Activated naive CD4-positive, alpha-beta T cell (primary cell): ENCODE measurements at places on chromosomes 2 and 18.
A peak's percentile ranks its signal among the peaks of the same experiment; 100 is the strongest.

- DNase-seq: peak; percentile 15
These were observed 14.3 kb downstream of the COPS7B start for GRCh38 chr2:231800493-231801091.

DNA sequence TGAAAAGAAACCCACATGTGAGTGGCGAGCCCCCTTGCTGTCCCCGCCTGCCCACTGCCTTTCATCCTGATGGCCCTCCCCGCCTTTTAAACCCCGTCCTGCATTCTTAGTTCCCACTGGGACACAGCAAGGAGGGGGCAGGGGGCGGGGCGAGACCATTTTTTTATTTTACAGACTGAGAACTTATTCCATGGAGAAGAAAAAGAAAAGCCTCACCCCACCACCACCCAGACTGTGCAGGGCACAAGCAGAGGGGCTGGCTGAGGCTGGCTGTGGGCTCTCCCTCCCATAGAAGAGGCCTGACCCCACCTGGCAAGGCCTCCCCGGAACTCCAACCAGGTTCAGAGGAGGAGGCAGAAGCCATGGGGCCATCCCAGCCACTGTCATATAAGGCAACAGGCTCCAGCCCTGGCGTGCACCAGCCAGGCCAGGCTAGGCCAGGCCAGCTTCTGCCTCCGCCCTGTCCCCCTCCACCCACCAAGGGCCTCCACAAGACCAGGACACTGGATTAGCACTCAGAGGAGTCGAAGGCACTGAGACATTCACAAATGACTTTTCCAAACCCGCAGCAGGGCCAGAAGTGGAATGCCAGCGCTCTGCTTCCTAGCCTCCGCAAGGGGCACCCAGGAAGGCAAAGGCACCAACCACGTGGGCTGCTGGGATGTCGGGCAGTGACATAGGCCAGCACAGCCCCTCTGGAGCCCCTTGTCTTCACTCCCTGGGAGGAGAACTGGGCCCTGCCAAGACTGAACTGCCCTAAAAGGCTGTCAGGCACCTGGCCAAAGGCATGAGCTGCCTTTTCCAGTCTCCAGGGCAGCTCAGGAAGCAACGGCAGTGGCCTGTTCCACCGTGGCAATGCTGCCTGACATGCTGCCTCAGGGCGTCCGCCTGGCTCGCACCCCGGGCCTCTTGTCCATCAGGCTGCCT is 37.5 kb upstream of the SEMA4C start:
- DNase-seq: no peak

GRCh38 chr18:36850527-36851201 is 21.7 kb downstream of the KIAA1328 start:
- DNase-seq: no peak

DNA sequence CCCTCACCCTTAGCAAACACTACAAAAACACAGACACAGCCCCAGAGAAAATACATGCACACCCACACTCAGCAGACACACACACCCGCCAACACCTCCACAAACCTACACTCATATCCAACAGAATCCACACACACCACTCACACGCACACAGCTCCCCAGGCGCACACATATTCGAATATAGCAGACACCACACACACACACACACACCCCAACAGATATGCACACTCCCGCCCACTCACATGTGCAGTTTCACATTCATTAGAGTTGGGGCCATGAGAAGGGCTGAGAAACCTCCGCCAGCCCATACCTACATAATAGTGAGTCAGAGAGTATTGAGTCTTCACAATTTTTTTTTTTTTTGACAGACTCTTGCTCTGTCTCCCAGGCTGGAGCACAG is 29.4 kb upstream of the NOTO start:
- no peak for DNase-seq

GRCh38 chr2:237722616-237723015 is 76.0 kb upstream of the RBM44 start:
- no peak for DNase-seq

- no peak for DNase-seq
These were observed 43.4 kb downstream of the BCL2L11 start for GRCh38 chr2:111164078-111164477.

- DNase-seq: no peak
These were observed 3.8 kb upstream of the LPIN2 start for GRCh38 chr18:3016585-3017297.

- DNase-seq: no peak
These were observed 209.1 kb downstream of the CTNNA2 start for GRCh38 chr2:79721966-79722365.

DNA sequence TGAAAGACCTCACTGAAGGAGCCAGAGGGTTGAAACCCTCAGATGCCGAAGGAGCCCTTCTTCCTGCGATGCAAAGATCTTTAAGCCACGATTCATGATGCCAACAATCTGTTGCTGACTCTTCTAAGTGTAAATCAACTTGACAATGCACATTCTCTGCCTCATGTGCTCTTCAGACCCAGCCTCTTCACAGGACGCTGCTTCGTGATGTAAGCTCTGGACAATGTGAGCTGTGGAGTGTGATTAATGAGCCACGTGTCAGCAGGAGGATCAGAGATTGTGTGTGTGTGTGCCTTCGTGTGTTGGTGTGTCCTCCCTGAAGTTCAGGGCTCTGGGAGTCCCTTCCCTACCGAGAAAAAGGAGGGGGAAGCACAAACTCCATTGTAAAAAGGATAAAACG is 26.5 kb upstream of the TWIST2 start:
- no peak for DNase-seq

DNA sequence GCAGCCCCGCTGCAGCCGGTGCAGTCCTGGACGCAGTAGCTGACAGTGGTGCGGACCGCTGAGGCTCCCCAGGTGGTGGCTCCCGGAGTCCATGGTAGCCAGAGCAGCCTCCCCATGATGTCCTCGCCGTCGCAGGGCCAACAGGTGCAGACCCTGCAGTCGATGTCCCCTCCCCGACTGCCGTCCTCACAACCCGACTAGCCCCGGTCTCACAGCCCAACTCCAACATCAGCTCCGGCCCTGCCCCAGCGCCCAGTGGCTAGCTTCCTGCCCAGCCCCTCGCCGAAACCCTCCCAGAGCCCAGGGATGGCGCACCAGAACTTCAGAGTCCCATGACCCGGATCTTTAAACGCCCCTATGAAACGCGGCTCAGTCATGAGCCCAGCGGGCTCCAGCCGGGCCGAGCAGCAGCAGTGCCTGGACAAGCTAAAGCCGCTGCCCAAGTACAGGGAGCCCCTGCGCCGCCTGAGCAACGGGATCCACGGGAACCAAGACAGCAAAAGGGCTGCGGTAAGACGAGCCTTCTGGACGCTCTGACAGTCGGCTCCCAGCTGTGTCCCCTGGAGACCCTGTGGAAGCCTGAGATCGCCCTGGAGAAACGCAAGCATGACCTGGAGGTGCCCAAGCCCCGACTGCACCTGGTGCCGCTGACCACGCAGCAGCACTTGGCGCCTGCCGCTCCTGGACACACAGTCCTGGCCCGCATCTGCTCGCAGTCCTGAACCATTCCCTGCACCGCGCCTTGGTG is 53.8 kb upstream of the TUBA3E start:
- DNase-seq: no peak

DNA sequence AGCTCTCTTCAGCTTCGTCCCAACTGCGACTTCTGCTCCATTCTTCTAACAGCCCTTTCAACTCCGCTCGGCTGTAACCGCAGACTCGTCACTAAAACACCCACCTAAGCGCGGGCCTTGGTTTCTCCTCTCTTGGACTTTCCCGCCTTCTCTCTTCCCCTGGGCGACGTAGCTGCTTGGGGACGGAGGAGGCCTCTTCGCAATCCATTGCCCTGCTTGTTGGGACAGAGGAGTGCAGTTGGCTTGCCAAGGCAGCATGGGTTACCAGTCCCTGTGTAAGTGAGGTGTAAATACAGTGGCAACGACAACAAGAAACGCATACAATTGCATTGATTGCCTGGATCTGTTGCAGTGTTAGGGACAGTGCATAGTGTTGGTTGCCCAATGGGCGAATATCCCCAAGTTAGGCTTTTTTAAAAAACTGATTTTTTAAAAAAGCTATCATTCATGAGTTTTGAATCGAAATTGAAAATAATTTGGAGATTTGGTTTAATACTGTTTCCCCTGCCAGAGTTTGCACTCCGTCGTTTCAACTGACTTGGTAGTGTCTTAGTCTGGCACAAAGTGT is 484 bp upstream of the DARS1 start:
- DNase-seq: peak; percentile 54

DNA sequence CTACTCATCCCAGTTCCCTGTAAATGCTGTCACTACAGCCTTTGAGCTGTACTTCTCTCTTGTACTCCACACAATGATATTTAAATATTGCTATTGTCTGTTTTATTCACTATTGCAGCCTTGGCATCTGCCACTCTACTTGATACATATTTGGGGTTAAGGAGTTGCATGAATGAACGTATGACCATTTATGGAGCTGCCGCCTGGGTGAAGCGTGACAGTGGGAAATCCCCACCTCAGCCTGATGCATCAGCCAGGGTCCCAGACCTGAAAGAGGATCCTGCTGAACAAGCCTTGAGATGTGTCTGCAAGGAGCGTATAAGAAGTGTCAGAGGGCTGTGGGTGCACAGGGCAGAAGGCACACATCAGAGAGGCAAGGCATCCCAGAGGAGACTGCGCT is 39.1 kb downstream of the MRPL35 start:
- DNase-seq: no peak

DNA sequence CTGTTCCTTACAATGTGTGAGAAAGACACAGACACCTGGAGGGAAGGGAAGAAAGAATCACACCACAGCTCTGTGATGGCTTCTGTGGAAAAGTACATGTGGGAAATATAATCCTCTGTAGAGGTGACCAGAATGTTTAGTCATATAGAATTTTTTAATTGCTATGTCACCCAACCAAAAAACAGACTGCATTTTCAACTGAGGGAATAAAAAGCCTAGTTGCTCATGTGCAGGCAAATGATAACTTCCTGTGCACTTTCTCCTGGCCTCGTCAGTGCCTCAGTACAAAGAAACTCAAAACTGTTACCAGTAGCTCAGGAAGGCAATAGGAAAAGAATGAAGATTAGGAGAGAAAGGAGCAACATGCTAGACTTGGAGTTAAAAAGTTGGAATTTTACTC is 326.8 kb downstream of the OSR1 start:
- no peak for DNase-seq

DNA sequence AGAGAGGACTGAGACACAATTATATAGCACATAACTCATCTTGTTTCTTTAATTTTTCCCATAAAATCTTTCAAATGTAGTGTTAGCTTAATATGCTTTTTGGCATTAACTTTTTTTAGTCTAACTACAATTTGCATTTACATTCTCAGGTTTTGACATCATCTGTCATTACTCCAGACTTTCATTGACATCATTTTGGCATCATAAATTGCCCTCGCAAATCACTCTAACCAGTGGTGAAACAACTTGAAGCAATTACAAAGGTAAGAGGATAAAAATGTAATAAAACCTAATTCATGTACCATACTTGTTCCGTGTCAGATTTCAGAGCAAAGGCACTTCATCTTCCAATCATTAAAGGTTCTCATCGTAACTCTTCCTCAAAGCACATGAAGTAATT is 41.4 kb downstream of the RFX8 start:
- no peak for DNase-seq

GRCh38 chr2:67008155-67008554 is 389.0 kb upstream of the ETAA1 start:
- DNase-seq: no peak

DNA sequence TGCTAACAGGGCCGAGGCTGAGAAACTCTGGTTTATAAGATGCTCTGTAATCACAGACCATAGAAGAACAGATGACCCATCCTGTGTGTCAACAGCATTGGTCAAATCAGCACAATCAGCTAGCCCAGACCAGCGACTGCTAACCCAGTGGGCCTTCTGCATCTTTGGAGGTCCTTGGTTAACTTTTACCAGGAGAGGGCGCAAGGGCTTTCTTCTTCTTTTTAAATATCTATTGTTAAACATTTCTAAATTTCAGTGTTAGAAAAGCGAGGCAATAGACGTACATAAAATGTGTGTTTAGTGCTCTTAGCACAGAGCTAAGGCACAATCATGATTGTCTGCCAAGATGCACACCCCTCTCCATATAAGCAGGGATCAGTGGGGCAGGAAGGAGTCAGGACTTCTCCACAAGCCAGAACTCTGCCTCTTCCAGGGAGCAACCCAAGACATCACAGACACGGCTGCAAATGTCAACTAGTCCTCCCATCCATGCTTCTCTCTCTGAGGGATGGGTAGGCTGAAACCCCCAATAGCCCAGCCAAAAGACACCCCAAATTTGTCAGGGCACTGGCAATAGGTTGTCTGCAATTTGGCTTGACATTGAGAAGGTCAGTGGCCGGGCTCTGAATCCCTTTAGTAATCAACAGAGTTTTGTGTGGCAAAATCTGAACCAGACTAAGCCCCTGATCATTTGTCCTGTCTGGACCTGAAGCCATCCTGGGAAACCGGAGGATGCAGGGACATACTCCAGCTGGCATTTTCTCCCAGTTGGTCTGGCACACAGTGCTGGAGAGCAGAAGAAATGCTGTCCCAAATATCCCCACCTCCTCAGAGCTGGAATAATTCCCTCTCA is 188.2 kb downstream of the BCL2 start:
- DNase-seq: peak; percentile 23

DNA sequence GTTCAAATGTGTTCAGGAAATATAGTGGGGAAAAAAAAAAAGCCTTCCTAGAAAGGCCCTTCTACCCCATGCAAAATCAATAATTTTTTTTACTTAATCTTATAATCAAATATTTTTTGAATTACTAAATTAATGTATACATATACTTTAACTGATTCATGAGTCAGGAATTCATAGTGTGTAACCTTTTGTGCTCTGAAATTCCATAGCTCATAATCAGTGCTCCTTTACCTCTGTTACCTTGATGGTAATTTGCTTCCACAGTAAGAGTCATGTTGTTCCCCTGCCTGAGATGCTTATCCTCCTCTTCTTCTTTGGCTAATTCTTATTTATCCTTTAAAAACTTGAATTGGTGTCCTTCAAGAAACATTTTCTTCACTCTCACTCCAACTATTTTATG is 414.2 kb downstream of the THSD7B start:
- DNase-seq: no peak

GRCh38 chr2:192011196-192011595 is 164.3 kb upstream of the CAVIN2 start:
- no peak for DNase-seq

DNA sequence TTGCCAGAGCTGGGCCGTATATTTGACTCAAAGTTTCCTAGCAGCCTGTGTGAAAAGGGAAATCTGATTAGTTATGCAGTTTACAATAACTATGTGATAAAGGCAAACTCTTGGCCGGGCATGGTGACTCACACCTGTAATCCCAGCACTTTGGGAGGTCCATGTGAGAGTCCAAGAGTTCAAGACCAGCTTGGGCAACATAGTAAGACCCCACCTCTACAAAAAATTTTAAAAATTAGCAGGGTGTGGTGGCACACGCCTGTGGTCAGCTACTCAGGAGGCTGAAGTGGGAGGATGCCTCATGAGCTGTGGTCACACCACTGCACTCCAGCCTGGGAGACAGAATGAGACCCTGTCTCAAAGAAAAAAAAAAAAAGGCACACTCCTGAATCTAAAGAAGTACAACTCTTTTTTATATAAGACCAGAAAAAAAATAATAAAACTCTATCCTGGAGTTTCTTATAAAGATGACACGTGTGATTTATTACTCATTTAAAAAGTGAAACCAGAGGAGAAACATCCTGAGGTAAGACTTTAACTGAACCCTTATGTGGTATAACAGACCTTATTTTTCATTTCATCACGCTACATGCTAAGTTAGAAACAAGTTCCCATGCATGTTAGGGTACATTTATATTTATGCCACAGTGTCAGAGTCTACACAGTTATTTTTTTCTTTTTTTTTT is 32.6 kb upstream of the KCMF1 start:
- DNase-seq: no peak

- no peak for DNase-seq
These were observed 101.5 kb downstream of the KCNF1 start for GRCh38 chr2:11013196-11013595.
